ENCODE measurements at places on chromosomes 3 and 15.

DNA sequence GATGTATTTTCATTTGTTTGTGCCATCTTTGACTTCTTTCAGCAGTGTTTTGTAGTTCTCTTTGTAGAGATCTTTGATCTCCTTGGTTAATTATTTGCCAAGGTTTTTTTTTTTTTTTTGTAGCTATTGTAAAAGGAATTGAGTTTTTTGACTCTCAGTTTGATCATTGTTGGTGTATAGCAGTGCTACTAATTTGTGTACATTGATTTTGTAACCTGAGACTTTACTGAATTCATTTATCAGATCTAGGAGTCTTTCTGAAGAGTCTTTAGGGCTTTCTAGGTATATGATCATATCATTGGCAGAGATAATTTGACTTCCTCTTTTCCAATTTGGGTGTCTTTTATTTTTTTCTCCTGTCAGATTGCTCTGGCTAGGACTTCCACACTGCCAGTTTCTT lies 42.2 kb upstream of the POMGNT2 start:
- DNase-seq = no peak

DNA sequence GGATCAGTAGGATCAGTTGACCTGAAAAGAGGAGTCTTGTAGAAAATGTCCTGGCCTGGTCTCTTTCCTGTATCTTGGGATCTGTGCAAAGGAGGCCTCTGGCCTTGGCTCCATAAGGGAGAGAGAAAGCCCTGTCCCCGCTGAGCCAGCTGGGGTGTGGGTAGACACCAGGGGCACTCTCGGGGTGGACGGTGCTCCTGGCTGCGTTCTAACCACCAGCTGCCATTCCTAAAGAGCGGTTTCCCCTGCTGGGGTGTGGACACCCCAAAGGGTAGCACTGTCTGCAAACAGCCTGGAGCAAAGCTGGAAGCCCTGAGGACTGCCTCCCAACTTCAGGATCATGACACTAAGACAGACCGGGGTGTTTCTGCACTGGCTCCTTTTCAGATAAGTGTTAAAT lies 23.5 kb downstream of the SYNM start:
- no peak for DNase-seq

DNA sequence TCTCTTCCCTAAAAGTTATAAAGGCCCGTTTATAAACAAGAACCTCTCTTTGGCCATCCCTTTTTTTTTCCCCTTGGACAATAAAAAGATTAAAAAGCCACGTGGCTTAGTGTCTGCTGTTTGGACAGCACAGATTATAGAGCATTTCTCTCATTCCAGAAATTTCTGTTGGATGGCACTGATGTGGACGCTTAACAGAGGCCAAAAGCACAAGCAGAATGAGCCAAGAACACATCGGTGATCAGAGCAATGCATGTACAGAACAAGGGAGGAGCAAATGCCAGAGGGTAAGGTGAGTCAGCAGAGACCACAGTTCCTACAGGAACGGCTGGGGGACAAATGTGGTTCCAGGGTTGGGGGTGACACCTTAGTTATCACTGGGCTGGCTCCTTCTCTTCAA lies 30.3 kb upstream of the CTNNB1 start:
- no peak for DNase-seq

DNA sequence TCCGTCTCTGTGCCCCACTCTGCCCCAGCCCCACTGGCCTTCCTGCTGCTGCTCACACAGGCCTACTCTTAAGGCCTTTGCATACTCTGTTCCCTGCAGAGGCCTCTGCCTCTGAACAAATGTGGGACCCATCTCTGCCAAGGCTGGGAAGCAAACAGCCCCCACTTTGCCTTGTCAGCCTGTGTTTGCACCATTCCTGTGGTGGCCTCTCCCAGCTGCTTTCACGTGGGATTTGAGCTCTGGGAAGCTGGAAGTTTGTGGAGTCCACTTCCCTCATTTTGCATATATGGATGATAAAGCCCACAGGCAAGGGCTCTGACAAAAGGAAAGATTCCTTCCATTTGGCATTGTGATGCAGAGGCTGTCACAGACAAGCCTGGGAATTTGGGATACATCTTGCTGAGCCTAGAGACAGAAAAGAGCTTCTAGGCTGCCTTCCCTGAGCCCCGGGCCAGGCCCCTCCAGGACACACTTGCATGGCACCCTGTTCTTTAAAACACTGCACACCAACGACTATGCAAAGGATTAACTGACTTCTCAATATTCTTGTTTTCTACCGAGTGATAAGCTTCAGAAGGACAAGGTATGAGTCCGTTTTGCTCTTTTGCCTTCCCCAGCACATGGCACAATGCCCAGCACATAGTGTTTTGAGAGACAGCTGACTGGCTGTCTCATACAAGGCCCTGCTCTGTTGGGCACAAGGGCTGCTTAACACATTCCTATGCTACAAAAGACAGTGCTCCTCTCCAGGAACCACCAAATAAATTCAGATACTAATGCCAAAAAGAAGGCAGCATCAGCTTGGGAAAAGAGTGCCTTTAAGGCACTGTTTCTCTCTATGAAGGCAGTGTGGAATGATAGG lies 120.7 kb upstream of the TOPAZ1 start:
- DNase-seq = no peak

DNA sequence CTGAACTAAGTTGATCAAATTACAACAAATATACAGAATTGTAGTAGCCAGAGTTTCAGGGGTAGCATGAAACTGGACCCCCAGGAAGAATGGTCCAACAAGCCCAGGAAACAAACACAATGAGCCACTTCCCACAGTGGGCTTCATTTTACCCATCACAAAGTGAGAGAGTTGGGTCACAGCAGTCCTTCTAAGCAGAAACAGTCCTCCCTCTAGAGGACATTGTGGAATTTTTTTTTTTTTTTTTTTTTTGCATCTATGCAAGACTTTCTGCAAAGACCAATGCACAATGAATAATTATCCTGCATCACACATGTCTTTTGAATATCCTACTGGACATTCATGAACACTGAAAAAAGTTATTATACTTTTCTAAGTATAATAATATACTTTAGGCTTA lies 73.8 kb upstream of the ATP13A5 start:
- no peak for DNase-seq

DNA sequence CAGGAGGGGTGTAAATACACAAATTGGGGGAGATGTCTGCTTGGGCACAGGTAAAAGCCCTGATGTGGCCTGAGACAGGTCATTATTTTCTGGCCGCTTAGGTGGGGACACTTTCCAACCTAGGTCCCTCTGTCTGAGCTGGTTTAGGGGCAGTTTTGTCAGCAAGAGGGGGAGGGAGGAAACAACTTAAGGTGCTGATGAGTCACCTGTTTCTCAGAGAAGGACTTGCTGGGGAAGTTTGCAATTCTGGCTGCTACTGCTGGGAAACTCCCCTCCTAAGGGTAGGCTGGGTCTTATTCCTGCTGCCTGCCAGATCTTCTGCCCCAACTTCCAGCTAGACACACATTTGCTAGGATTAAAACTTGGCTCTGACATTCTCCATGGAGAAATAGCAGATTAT lies 4.8 kb upstream of the RHOV start:
- peak; percentile 39 for DNase-seq
